Cortex of kidney (tissue), 1 donor: ENCODE measurements at places on chromosomes 13 and 19.

GRCh38 chr13:39913928-39914327, 258.5 kb downstream of the COG6 start:
- DNase-seq = no peak

DNA sequence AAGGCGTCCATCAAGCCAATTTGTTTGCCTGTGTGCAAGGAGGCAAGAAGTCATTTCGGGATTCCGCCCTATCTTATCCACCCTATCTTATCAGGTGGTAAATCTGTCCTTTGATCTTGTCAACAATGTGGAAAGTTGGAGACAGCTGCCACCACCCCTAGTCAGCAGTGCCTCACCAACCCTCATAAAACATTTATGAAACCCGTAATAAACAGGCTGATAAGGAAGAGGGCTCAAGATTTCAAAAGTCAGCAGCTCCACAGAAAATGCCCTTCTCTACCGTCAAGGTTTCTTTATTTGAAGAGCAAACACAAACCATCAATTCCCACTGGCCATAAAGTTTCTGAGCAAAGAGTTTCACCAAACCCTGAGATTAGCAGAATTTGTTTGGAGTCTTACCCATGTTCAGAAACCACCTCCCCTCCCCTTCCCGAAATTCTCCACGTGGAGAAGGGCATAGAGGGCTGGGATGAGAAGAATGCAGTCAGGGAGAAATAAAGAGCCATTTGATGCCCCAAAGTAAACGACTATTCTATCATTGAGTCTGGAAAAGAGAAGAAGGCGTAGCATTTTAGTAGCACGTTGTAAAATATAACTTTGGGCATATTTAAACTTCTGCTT, 196.0 kb upstream of the GPR12 start:
- DNase-seq = no peak

GRCh38 chr19:12801466-12802266, at the start of the genes PRDX2 and THSD8:
Gene PRDX2, minus strand, starts transcription at chr19:12801800. Its CDS starts 539 bp downstream, at chr19:12801261.
Gene THSD8, plus strand, starts transcription at chr19:12802069. Its CDS starts 3 bp downstream, at chr19:12802072.
- no peak for DNase-seq

GRCh38 chr19:47609906-47610894, 1.3 kb downstream of the BICRA start:
- no peak for DNase-seq

GRCh38 chr19:7904074-7905020, 670 bp downstream of the MAP2K7 start:
- no peak for DNase-seq

GRCh38 chr19:56098731-56099568, 22.1 kb downstream of the ZNF787 start:
- no peak for DNase-seq

DNA sequence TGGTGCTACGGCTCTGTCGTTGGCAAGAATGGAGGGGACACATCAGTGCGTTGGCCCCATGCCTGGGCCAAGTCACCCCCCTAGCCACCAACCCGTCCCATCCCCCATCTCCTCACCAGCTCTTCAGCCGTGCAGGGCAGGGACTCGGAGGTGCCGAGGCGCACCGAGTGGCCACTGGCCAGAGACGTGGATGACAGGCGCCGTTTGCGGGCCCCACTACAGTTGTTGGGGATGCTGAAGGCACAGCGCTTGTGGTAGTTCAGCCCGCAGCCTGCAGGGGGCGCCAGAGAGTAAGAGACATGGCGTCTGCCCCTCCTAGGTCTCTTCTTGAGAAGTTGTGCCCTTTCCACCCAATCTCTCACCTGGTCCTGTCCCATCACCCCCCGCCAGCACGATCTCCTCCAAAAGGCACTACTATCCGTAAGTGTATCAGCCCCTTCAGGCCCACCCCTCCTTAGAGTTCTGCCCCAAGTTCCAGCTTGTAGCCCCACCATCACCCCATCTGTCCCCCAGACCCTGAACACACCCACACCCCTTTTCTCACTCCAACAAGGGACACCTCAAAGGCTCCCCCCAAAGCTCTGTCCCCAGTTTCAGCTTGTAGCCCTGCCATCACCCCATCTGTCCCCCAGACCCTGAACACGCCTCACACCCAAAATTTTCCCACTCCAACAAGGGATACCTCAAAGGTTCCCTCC, 12.4 kb downstream of the PRKD2 start:
- no peak for DNase-seq
